ENCODE measurements at places on chromosomes 5 and 9. TPM values are rescaled to one million over a fixed set of nuclear protein-coding genes. Genes with fewer than 3 reads are reported as not detected.

- H3K27ac ChIP-seq = no peak overlapping the region
- no peak overlapping the region for H3K4me3 ChIP-seq
- H3K27me3 ChIP-seq = no peaks in the 10 kb centered on the region
- no peak for DNase-seq
- no peaks in the 10 kb centered on the region for H3K36me3 ChIP-seq
- peaks cover 9% of the 10 kb centered on the region for H3K4me1 ChIP-seq
Measured at GRCh38 chr9:87872079-87872624, 10.5 kb upstream of the SPATA31E1 start.

The TEX48 gene
- total RNA-seq = not detected

DNA sequence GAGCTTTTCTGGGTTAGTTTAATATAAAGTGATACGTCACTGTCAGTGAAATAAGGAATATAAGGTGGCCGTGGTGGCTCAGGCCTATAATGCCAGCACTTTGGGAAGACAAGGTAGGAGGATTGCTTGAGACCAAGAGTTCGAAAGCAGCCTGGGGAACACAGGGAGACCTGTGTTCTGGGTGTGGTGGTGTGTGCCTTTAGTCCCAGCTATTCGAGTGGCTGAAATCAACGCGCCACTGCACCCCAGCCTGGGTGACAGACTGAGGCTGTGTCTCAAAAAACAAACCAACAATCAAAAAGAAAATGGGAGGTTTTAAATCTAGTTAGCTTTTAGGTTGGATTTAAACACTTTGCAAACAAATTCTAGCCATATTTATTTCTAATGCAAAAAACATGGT is 53.1 kb downstream of the NSD1 start:
- H3K4me1 ChIP-seq = 0 out of 2 replicates have a peak, but pooled peaks cover 2% of the 10 kb centered on the region
- H3K27ac ChIP-seq = peak overlapping the region; percentile 73
- DNase-seq = no peak
- no peak overlapping the region for H3K4me3 ChIP-seq

GRCh38 chr9:125126019-125126746 is 17.1 kb downstream of the SCAI start:
- no peak overlapping the region for H3K4me3 ChIP-seq
- H3K36me3 ChIP-seq = no peaks in the 10 kb centered on the region
- H3K4me1 ChIP-seq = peaks cover 6% of the 10 kb centered on the region
- no peaks in the 10 kb centered on the region for H3K27me3 ChIP-seq
- DNase-seq = no peak

DNA sequence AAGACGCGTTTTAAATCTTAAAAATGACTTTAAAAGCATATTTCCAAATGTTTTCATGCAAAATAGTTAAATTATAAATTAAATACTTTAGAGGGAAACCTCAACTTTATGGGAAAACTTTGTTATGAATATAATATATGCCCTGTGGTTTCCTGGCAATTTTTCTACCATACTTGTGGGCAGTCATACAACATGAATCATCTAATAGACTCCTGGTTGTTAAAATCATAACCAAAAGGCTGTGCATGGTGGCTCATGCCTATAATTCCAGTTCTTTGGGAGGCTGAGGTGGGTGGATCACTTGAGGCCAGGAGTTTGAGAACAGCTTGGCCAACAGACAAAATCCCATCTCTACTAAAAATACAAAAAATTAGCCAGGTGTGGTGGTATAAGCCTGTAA is 18.2 kb downstream of the ATP10B start:
- no peak overlapping the region for H3K27ac ChIP-seq
- no peaks in the 10 kb centered on the region for H3K27me3 ChIP-seq
- H3K36me3 ChIP-seq = no peaks in the 10 kb centered on the region
- no peak for DNase-seq
- no peaks in the 10 kb centered on the region for H3K4me1 ChIP-seq

The TLX3 gene
- 0.83 TPM for total RNA-seq

The SLC46A2 gene
- total RNA-seq = not detected

DNA sequence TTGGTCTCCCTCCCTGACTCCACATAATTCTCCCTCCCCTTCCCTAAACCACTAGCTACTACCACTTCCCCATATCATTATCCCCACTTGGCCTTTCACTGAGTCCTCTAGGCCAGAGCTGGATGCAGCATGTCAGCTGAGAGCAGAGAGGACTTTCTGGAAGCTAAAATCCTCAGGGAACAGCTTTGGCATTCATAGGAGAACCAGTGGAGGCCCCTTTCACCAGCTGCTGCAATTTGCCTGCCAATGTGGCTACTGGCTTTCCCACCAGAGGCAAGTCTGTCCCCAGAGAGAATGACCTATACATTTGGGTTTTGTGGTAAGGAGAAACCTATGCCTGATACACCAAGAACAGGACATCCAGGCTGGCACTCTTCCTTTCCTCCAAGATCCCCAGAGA is 14.4 kb downstream of the FAM219A start:
- H3K36me3 ChIP-seq = no peaks in the 10 kb centered on the region
- H3K4me1 ChIP-seq = 0 out of 2 replicates have a peak, but pooled peaks cover 5% of the 10 kb centered on the region
- no peak overlapping the region for H3K4me3 ChIP-seq
- no peak for DNase-seq

DNA sequence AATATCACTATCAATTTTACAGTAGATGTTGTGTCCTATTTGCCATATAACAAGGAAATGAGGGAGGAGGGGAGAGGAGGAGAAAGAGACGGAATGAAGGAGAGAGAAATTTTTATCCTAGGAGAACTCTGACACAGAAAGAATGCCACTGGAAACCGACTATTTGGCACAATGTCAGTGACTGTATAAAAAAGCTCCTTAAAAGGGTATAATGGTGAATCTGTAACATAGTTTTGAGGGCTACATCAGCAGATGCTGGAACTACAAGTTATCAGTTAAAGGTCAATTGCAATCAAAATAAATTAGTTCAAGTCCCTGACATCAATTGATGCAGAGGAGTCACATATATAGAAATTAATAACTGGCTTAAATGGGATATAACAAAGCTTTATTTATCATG is 5.7 kb downstream of the EDIL3 start:
- no peak overlapping the region for H3K27ac ChIP-seq
- peaks cover 10% of the 10 kb centered on the region for H3K27me3 ChIP-seq
- H3K4me1 ChIP-seq = peaks cover 25% of the 10 kb centered on the region
- no peak for DNase-seq
- H3K4me3 ChIP-seq = no peak overlapping the region

DNA sequence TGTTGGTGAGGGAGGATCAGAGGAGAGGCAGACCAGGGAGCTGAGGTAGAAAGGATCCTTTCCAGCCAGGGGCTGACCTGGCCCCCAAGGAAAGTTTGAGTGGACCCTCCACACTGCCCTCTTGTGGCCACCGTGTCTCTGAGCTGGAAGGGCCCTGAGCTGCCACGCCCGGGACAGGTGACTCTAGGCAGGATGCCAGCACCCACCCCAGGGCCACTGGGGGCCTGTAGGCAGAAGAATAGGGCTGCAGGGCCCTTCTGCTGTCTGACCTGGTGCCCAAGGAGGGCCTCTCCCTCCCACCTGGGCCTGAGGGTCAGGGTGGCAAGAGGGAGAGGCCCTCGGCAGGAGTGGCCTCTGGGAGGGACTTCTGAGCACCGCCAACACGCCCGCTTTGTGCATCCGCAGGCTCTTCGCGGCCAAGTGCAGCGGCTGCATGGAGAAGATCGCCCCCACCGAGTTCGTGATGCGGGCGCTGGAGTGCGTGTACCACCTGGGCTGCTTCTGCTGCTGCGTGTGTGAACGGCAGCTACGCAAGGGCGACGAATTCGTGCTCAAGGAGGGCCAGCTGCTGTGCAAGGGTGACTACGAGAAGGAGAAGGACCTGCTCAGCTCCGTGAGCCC is 76.8 kb downstream of the LMX1B start:
- H3K4me1 ChIP-seq = no peaks in the 10 kb centered on the region
- H3K36me3 ChIP-seq = no peaks in the 10 kb centered on the region
- H3K27me3 ChIP-seq = peaks cover 22% of the 10 kb centered on the region
- DNase-seq = peak; percentile 84

The EIF4E1B gene
- total RNA-seq = not detected

DNA sequence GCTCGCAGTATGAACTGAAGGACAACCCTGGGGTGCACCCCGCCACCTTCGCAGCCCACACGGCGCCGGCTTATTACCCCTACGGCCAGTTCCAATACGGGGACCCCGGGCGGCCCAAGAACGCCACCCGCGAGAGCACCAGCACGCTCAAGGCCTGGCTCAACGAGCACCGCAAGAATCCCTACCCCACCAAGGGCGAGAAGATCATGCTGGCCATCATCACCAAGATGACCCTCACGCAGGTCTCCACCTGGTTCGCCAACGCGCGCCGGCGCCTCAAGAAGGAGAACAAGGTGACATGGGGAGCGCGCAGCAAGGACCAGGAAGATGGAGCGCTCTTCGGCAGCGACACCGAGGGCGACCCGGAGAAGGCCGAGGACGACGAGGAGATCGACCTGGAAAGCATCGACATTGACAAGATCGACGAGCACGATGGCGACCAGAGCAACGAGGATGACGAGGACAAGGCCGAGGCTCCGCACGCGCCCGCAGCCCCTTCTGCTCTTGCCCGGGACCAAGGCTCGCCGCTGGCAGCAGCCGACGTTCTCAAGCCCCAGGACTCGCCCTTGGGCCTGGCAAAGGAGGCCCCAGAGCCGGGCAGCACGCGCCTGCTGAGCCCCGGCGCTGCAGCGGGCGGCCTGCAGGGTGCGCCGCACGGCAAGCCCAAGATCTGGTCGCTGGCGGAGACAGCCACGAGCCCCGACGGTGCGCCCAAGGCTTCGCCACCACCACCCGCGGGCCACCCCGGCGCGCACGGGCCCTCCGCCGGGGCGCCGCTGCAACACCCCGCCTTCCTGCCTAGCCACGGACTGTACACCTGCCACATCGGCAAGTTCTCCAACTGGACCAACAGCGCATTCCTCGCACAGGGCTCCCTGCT is 3.8 kb downstream of the IRX1 start:
- peak overlapping the region; percentile 55 for H3K4me3 ChIP-seq
- peak; percentile 75 for DNase-seq
- no peaks in the 10 kb centered on the region for H3K36me3 ChIP-seq

GRCh38 chr5:1429496-1429895 is 15.7 kb downstream of the SLC6A3 start:
- H3K36me3 ChIP-seq = no peaks in the 10 kb centered on the region
- H3K4me3 ChIP-seq = no peak overlapping the region
- H3K4me1 ChIP-seq = no peaks in the 10 kb centered on the region
- H3K27me3 ChIP-seq = no peaks in the 10 kb centered on the region

All from GM23338 (cell line).